ENCODE measurements at places on chromosomes 13 and 19.

GRCh38 chr13:76792731-76793347, 93.4 kb downstream of the KCTD12 start:
- DNase-seq, result peak; percentile 90

GRCh38 chr19:46728693-46729339, 11.9 kb upstream of the PRKD2 start:
- peak; percentile 52 for DNase-seq

DNA sequence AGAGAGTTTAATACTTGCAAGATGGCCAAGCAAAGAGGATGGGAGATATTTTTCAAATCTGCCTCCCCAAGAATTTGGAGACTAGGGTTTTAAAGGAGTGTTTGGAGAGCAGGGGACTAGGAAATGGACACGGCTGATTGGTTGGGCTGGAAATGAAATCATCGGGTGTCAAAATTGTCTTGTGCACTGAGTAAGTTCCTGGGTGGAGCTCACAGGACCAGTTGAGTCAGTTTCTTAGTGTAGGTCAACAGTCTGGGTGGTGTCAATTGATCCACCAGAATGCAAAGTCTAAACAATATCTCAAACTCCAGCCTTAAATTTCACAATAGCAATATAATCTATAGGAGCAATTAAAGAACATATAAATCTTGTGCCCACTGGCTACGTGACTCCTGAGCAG, 23.0 kb upstream of the CEACAM4 start:
- no peak for DNase-seq

DNA sequence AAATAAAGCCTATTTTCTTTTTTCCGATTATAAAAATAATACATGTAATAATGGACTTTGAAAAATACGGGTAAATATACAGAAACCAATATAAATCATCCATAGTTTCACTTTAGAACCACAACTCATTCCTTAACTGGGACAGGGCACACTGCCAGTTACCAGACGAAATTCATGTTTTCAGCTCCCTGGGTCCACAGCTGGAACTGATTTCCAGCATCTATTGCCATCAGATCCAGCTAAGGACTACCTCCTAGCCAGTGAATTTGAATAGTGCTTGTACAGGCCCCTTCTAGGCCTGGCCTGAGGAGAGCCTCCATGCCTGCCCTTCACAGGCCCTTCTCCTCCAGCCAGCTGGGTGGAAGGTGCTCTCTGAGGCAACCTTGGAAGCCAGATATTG, 30.0 kb upstream of the ATP12A start:
- peak; percentile 60 for DNase-seq

DNA sequence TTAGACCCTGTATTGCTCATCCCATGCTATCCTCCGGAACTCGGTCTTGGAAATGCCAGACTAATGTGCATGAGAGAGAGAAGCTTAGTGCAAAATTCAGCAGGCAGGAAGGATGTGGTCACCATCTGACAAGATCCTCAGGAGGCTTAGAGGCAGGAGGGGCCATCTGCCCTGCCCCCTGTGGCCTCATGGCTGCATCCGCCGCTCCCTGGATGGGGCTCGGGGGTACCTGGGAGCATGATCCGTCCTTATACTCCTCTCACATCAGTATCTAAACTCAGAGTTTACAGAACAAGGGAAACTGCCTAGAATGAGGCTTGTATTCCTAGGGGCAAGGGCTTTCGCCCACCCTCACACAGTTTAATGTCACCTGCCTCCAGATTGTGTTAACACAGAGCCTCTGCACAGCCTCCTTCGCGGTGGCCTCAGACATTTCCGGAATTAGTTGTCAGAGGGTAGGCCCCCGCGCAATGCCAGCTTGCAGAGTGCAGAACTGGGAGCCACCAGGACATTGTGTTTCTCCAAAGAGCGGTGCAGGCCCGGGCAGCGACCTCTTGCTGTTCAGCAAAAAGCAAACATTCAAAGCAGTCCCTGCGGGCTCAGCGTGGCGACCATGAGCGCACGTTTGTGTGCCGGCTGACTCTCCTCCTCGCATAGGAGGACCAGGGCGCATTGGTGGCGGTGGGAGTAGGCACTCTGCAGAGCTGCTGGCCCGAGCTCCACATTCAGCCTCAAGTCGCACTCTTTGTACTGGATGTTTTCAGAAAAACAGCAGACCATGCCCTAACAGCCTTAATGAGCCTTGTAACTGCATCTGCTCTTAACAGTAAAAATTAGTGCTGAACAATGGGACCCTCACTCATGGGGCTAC, 39.1 kb downstream of the GPR12 start:
- DNase-seq, result no peak

DNA sequence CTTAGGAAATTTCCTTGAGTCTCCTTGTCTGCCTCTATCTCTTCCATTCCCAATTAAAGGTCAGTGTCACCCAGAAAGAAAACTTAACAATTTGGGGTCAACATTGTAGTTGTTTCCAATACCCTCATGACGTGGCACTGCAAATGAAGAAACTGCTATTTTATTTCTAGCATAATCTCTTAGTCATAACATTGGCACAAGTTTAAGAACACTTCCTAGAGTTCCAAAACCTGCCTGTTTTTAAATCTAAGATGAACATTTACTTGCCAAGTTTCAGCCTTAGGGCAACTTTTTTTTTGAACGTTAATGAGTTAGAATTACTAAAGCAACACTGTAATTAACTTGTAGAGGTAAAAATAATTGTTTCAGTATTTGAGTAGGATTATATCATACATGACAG, 108.0 kb downstream of the LMO7 start:
- no peak for DNase-seq

DNA sequence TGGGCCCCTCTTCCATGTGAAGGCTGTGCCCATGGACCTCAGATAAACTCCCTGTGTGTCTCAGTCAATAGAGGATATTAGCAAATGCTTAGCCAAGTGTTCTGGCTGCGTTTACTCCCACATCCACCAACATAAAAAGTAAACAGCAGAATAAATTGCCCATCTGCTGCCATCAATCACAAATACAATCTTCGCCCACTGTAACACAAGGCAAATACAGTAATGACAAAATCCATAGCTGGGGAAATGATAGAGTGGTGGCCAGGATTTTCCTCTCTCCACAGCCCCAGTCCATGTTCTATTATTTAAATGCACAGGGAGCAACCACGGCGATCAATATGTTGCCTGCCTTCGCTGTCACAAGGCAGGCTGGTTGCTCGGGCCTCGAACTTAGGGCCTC, 376.5 kb downstream of the UQCRFS1 start:
- DNase-seq, result no peak

DNA sequence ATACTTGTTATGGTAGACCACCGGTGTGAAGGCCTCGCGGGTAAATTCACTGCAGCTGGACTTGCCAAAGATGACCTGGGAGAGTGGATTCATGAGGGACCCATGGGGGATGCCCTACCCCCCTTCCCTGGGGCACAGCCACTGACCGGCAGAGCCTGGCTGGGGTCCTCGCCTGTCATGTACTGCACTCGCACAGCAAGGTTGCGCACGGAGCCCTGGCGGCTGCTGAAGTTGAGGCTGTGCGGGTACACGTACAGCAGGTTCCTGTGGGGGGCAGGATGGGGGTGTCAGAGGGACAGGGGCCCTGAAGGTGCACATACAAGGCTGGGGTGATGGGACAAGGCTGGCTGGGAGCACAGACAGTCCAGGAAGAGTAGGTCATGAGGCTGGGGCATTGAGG, 1.4 kb upstream of the ANGPTL8 start:
- no peak for DNase-seq

DNA sequence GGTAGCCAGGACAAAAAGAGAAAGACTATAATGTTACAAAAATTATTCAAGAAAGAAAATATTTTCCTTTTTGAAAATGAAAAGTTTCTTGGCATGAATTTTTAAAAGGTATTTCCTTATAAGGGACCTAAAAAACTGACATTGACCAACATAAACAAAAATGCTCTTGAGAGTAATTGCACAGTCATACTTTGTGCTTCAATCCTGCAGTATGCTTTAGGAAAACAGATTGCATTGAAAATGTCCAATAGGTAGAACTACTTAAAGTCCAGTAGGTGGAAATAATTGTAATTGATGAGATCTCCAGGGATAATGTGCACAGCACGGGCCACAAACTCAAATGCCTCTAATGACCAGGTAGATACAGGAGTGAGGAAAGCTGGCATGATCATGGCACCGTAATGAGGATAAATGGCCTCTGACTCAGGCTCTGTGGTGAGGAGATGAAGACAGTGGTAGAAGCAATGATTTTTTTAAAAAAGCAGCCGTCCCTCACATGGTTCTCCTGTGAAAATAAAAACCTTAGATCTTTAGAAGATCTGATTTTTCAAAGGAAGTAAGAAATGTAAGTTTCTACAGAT, 278.0 kb downstream of the ITGBL1 start:
- DNase-seq, result peak; percentile 18

DNA sequence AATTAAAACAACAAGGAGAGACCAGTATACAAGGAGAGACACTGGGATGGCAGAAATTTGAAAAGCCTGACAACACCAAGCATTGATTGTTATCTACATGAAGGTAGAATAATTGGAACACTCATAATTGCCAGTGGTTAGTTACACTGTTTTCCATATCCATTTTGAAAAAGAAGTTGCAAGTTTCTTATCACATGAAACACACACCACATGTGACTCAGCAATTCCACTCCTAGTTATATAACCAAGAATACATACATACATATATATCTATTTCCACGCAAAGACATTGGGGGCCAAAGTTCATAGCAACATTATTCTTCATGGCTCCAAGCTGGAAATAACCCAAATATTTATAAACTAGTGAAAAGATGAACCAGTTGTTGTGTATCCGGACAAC, 15.2 kb upstream of the PABPC3 start:
- no peak for DNase-seq

DNA sequence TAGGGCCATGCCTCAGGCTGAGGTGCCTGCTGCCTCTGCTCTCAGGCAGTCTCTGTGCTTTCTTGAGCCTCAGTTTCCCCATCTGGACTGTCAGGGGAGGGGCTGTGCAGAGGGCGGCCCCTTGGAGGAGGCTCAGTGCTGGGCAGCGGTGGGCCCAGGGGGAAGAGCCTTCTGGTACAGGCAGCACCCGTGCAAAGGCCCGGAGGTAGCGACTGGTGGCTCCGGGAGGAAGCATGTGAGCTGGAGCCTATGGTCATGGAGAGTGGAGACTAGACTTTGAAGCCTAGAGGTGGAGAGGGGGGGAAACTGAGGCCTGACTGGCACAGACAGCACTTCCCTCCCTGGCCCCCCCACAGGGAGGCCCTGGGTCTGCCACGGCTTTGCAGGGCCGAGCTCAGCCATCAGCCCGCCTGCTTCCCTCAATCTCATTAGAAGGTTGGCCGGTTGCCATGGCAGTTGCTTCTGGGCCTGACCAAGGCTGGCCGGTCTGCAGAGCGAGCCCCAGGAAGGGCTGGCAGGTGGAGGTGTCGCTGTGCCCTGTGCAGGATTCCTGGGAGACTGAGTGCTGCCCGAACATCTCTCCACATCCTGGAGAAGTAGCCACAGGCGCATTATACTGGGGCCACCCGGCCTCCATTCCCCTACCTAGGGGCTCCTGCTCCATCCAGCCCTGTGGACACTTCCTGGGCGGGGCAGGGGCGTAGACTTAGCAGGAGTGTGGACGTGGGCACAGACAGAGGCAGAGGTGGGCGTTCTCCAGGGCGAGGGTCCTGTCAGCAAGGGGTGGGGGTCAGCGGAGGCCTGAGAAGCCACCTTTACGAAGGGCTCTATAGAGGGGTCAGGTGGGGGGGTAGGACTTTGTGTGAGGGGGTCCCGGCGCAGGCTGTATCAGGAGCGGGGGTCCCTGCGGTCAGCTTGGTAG, 53.2 kb downstream of the CRTC1 start:
- DNase-seq, result no peak

- DNase-seq, result no peak
Observed at GRCh38 chr19:5530701-5531100, 37.1 kb downstream of the TINCR start.

- no peak for DNase-seq
Observed at GRCh38 chr19:44955505-44956439, 592 bp downstream of the CLPTM1 start.

GRCh38 chr19:7900401-7900870, 3.2 kb upstream of the MAP2K7 start:
- no peak for DNase-seq

DNA sequence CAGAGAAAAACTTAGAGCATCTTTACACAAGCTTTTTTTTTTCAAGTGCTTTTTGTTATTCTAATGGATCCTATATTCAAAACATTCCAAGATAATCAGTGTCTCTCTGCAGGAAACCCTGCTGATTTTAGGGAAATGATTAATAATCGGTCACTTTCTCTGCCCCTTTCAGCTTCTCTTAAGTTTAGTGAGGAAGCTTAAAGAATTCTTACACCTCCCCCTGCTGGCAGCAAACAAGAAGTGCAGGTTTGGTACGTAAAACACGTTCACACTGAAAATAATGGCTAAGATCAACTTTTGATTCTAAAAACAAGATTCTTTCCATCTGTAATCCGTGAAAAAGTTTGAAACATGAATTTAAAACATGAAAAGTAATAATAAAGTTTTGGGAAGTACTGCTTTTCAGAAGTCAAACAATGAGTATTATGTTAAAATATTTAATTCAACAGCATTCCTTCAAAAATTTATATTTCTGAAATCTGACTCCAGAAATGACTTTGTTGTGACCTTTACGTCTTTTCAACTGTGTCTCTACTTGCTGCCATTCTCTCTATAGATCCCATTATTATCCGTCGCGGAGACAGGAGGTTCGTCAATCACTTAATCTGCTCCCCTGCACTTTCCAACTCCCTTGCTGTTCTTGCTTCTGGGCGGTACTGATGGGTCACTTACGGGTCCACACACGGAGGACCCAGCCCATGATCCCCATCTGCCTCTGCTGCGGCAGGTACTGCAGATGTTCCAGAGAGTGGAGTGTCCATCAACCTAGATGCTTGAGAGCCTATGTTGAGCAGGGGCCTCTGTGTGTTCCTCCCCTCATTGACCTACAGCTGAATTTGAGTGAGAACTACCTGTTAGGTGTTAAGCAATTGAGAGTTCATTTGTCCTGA, 203.1 kb upstream of the EDNRB start:
- DNase-seq, result peak; percentile 64

GRCh38 chr13:54016542-54016941, 987.9 kb downstream of the OLFM4 start:
- DNase-seq, result no peak

- DNase-seq, result no peak
Observed at GRCh38 chr13:30362869-30363268, 55.5 kb upstream of the KATNAL1 start.

GRCh38 chr13:44395976-44396694, 22.5 kb downstream of the SERP2 start:
- DNase-seq, result no peak

GRCh38 chr19:11694533-11695439, 44.0 kb downstream of the ZNF823 start:
- peak; percentile 94 for DNase-seq

DNA sequence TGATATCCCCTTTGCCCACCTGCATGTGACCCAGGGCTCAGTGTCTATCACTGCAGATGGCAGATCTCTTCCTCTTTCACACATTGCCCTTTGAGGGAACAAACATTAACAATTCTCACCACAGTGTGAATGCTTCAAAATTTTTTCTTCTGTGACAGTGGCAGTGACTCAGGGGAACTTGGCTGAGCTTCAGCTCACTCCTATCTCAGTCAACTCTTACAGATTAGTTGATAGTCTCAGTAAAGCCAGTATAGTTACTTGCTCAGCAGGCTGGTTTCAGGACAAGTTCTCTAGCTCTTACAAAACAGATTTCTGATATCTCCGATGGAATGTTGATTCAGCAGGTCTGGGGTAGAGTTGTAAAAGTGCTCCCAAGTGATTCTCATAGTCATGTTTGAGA, 166.9 kb downstream of the DLEU7 start:
- DNase-seq, result peak; percentile 84

GRCh38 chr19:9945319-9945966, 9.1 kb upstream of the OLFM2 start:
- peak; percentile 96 for DNase-seq

GRCh38 chr13:96710166-96710862, 284.0 kb downstream of the OXGR1 start:
- no peak for DNase-seq
